ENCODE measurements at places on chromosomes 12 and 14.

DNA sequence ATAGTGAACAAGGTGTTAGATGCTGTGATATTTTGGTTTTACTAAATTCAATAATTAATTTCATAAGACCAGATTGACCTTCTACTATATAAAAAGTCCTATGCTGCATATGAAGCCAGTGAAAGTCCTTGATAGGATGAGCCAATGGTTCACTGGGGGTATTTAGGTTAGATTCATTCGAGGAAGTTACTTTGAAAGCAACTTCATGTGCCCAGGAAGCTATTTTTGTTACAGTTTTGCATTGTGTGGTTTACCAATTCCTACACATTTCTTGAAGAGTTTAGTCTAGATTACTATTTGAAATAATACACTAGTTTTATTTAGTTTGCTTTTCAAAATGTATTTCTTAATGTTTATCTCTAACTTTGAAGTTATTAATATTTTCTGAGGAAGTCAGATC, 58.5 kb upstream of the RMST start:
- DNase-seq = no peak

DNA sequence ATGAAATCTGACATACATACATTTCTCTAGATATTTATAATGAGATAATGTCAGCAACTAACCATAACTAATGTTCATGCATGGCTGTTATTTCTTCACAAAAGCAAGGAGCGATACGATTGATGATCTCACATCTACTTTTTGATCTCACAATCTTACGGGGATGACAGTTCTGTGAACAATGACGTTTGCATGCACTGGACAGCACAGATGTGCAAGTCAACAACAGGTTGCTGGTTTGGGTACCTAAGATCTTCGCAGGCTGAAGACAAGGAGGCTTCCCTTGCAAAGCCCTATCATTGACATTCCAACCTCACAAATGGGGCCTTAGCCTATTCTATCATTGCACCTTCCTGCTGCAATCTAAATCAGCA, 53.6 kb downstream of the C12orf42 start:
- DNase-seq = no peak

DNA sequence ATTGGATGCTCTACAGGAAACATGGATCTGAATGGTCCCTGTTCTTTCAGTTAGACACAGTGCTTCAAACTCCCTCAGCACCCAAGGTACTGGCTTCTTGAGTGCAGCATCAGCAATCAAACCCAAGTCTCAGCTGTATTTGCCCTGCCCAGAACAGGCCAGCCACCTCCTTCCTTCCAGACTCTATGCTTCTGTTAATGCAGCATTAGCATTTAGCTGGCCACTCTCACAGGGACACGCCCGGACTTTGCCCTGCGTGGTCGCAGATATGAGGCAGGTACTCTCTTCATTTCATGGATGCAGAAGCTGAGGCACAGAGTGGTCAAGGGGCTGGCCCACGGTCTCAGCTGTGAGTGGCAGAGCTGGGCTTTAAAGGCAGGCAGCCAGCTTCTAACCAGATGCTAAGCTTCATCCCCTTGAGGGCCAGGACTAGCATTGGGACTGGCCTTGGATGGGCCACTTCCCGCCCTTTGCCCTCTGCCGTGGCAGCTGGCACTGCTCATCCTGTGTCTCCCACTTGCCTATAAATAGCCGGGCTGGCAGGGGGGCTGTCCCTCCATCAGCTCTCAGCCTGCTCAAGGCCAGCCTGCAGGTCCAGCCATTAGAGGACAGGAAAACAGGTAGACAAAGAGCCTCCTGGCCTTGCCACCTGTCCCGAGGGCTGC, 1.5 kb upstream of the SLC25A47 start:
- no peak for DNase-seq

DNA sequence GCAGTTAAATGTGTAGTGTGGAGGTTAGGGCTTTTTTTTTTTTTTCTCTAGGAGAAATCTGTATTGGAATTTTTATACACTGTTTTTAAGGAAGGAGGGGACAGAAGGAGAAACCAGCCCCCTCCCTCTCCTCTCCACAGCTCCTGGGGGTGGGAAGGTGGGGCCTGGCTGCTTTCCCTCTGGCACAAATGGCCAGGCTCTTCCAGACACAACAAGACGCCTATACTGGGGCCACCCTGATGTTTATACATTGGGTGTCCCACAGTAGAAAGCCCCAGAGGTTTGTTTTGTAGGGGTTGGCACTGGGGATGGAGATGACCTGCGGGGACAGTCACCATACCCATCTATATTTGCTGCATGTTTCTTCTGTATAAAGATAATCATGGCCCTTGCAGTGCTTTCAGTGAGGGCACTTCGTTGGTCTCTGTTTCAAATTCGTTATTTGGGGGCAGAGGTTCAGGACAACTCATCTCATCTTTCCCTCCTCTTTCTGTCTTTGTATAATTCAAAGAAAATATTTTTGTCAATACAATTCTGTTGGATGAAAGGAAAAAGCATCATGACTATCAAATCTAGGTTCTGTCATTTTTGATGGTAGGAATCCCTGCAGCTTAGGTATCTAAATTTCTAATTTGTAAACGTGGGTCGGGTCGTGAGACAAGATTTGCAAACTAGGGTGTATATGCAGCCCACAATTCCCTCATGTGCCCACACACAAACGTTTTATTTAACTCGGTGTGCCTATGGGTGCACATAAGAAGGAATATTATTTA, 2.3 kb upstream of the HOTAIR start:
- DNase-seq = no peak

All from CD4-positive, alpha-beta T cell treated with Interleukin-15 for 4 hours (primary cell).